ENCODE measurements at places on chromosomes 3 and 15.

DNA sequence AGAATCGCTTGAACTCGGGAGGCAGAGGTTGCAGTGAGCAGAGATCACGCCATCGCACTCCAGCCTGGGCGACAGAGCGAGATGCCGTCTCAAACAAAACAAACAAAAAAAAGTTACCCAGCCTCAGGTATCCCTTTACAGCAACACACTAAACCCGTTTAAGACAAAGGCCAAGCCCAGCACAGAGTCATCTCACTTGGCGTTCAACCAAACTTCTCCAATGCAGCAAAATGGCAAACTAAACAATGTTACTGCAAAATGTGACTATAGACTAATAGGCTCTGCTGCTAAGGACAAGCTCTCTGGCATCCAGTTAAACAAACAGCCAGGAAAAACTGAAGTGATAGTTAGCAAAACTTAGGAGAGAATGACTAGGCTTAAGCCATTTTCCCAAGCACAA, 6.4 kb upstream of the FAM219B start:
- no peak for DNase-seq

- no peak for DNase-seq
These were observed 15.5 kb upstream of the SCAANT1 start for GRCh38 chr3:63927422-63928280.

GRCh38 chr15:39947401-39948197, 13.7 kb downstream of the EIF2AK4 start:
- DNase-seq, result no peak

GRCh38 chr3:128709506-128710210, 16.3 kb upstream of the RAB7A start:
- DNase-seq, result no peak

GRCh38 chr3:48621461-48621869, at the start of gene TMEM89:
TSS of gene TMEM89 (minus strand) at chr3:48621769. CDS start at chr3:48621756, 13 bp downstream.
- DNase-seq, result no peak

- peak; percentile 69 for DNase-seq
These were observed 466 bp downstream of the NFKBIZ start for GRCh38 chr3:101849714-101850245.

GRCh38 chr3:49165771-49166751, at the start of gene CCDC71:
TSS of gene CCDC71 (minus strand) at chr3:49166331. CDS start at chr3:49164208, 2,123 bp downstream.
- DNase-seq, result peak; percentile 74

DNA sequence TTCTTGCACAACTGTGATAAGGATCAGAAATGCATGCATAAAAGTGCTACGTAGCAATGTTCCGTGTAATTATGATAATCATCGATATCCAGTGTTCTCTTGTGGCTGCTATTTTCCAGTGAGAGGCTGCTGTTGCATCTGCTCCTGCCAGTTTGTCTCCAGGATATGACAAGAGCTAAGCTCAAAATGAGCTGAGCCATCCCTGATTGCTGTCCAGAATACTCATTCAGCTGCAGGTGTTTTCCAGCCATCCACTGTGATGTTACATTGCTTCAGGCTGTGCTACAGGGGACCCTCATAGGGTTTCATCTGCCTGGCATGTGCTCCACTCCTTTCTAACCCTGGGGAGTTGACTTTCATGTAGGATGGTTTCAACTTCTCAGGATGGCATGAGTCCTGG, 976.0 kb downstream of the ROBO1 start:
- DNase-seq, result no peak

GRCh38 chr3:159277814-159278213, 476.0 kb downstream of the MFSD1 start:
- DNase-seq, result no peak

GRCh38 chr15:93997071-93997658, 234.2 kb upstream of the MCTP2 start:
- no peak for DNase-seq

DNA sequence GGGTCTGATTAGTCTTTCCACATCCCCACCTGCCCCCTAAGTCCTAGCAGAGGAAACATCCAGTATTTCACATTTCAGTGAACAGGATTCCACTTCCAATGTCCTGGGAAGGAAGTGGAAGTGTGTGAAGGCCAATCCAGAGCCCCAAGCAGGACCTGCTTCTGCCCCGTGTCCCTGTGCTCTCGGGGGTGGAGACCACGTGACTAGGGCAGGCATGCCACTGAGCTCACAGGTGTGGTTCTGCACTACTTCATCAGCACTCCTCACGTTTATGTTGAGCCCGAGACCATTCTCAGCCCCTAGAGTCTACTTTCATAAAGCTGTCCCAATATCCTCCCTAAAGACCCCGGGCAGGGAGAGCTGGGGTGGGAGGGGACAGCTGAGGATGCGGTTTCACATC, 84.3 kb downstream of the RAB11A start:
- DNase-seq, result no peak

GRCh38 chr3:169295126-169295525, 368.4 kb downstream of the MECOM start:
- no peak for DNase-seq

DNA sequence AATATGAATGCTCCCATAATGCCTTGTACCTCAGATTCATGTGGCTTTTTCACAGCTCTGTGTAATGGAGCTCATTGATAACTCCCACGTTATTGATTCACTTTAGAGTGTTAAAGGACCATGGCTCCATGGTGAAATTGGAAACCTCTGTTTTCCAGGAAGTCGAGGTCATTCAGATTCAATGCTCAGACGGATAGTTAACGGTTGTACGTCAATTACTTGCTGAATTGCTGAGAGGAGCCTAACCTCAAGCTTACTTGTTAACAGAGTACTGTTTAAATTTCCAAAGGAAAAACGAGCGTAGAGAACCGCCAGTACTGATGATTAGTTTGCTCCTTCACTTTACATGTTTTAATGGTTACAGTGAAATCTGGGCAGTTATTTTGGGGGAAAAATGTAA, 11.1 kb downstream of the ABHD17C start:
- no peak for DNase-seq

DNA sequence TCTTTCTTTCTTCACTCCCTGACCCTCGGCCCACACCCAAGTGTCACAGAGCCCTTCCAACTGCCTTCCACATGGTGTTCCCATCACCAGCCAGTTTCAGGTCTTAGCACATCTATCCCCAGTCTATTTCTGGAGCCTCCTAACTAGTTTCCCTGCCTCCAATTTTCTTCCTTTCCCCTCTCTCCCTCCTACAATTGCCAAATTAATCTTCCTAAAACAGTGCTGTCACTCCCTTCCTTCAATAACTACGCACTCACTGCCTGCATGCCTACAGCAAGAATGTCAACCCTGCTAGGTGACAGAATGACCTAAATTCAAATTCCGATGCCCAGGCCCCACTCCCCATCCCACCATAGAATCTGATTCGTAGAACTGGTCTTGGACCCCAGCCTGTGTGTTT, 36.1 kb upstream of the CA12 start:
- no peak for DNase-seq

DNA sequence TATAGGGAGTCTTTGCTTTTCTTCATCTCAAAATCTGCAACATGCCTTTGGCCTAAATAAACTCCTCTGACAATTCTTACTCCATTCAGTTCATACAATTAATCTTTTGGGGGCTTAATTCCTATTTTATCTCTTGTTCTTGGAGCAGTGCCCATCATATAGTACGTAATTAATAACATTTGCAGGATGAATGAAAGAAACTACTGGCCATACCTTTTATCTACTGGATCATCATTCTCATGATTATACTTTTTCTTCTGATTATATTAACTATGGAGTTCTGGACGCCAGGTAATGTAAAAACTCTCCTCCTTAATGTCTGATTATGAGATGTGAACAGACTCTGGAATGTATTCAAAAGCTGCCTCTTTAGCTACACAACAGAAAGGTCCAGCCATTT, 46.5 kb upstream of the SCN5A start:
- no peak for DNase-seq

- no peak for DNase-seq
These were observed 198.5 kb upstream of the RARB start for GRCh38 chr3:25229586-25229985.
